ENCODE measurements at places on chromosomes 4 and X.
A peak's percentile ranks its signal among the peaks of the same experiment; 100 is the strongest.

DNA sequence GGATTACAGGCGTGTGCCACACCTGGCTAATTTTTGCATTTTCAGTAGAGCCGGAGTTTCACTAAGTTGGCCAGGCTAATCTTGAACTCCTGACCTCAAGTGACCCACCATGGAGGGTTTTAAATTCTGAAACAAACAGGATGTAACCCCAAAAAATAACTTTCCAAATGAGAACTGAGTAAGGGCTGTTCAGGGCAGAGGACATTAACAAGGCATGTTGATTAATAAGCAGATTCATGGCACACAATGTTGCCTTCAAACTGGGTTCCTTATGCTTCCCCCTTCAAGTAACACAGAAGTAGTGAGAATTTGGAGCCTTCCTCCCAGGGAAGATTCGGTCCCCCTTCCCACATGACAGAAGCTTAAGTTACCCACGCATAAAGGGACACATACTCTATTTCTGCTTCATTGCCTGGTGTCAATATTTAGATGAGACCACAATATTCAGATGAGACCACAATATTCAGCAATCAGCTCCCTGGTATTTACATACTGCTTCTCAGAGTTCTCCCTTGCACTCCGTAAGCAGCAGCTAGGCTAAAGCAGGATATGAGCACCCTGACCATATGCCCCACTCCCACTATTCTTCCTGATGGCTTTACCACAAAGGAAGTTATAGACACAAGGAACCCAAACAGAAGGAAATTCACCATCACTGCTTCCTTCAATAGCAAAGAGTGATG, 21.4 kb downstream of the GRSF1 start:
- peak; percentile 21 for DNase-seq

- no peak for DNase-seq
Measured at GRCh38 chr4:21113496-21114223, 413.4 kb downstream of the PACRGL start.

- DNase-seq, result no peak
Measured at GRCh38 chrX:78476701-78477100, 149.3 kb upstream of the CYSLTR1 start.

GRCh38 chr4:150714462-150715438, 132.8 kb downstream of the MAB21L2 start:
- no peak for DNase-seq

- no peak for DNase-seq
Measured at GRCh38 chrX:46627062-46627461, 53.5 kb downstream of the CHST7 start.

GRCh38 chr4:40395166-40395900, 60.2 kb downstream of the CHRNA9 start:
- no peak for DNase-seq

- DNase-seq, result no peak
Measured at GRCh38 chr4:121991968-121992367, 40.1 kb upstream of the TRPC3 start.

GRCh38 chr4:12036450-12036849, 607.8 kb upstream of the HS3ST1 start:
- no peak for DNase-seq

- no peak for DNase-seq
Measured at GRCh38 chrX:69218407-69218997, 53.2 kb upstream of the PJA1 start.

DNA sequence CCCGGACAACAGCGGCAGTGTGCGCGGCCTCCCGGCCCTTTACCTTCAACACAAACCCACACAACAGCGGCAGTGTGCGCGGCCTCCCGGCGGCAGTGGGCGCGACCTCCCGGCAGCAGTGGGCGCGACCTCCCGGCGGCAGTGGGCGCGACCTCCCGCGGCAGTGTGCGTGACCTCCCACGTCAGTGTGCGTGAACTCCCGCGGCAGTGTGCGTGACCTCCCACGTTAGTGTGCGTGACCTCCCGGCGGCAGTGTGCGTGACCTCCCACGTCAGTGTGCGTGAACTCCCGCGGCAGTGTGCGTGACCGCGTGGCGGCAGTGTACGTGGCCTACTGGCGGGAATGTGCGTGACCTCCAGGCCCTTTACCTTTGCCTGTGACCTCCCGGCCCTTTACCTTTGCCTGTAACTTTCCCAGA, 576.6 kb upstream of the FRG1 start:
- no peak for DNase-seq

GRCh38 chrX:155263854-155264628, at the start of gene RAB39B:
Gene RAB39B, minus strand, starts transcription at chrX:155264491. Its CDS starts 203 bp downstream, at chrX:155264288.
- peak; percentile 14 for DNase-seq

- DNase-seq, result no peak
Measured at GRCh38 chr4:139912445-139912844, 241.5 kb downstream of the MAML3 start.

DNA sequence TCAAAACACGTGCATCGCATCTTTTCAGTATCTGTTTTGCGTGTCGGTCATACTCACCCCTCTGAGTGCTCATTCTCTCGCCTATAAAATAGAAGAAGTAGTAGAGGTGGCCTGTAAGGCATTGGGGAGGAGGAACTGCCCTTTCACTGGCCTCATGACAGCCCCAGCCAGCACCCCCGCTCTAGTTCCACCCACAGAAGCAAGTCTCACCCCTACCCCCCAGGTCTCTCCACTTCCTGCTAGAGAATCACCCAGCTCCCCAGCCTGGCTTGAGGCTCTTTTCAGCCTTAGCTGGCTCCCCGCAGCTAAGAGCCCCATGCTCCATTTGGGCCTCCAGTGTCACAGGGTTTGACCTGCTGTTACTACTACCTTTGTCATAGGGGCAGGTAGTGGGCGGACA, 11.8 kb downstream of the HDAC6 start:
- peak; percentile 49 for DNase-seq

GRCh38 chr4:14111730-14112181, 484.2 kb upstream of the BOD1L1 start:
- DNase-seq, result peak; percentile 7

GRCh38 chr4:125741825-125742452, 427.2 kb downstream of the FAT4 start:
- peak; percentile 4 for DNase-seq

DNA sequence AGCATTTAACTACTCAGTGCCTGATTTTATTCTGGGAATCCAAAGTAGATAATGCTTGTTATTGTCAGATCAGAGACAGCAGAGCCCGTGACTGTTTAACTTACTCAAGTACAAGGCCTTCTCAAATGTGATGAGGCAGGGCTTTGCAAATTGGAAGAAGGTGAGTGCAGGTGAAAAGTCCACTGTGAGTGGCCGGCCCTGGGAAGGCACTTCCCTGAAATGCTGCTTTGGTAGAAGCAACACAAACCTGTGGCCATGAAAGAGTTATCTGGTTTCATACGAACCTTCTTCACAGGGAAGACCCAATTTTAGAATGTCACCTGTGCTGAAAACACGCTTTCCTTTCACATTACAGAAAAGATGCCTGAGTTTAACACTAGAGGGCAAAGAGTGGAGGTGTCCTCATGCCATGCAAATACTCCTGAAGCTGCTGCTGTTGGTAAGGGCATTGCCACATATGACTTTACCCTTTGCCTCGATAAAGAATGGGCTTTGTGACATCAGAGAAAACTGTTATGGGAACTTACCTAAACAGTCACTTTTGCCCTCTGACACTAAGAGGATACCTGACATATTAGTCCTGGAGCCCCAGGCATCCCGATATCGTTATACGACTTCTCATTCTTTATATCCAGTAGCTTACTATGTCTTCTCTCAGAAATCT, 8.0 kb downstream of the PPARGC1A start:
- no peak for DNase-seq

DNA sequence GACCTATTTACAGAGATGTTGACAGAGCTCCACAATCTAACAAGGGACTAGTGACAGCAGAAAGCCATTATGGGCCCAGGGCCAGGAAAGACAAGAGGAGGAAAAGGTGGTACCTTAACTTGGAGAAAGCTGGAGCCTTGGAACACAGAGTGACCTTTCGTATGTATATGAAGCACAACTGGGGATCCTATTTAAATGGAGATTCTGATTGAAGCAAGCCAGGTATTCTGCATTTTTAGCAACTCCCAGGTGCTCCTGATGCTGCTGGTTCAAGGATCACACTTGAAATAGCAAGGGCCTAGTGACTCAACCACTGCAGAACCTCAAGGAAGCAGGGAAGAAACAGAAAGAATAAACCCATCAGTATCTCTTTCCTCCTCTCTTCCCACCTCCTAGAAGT, 99.4 kb downstream of the TMEM47 start:
- no peak for DNase-seq

DNA sequence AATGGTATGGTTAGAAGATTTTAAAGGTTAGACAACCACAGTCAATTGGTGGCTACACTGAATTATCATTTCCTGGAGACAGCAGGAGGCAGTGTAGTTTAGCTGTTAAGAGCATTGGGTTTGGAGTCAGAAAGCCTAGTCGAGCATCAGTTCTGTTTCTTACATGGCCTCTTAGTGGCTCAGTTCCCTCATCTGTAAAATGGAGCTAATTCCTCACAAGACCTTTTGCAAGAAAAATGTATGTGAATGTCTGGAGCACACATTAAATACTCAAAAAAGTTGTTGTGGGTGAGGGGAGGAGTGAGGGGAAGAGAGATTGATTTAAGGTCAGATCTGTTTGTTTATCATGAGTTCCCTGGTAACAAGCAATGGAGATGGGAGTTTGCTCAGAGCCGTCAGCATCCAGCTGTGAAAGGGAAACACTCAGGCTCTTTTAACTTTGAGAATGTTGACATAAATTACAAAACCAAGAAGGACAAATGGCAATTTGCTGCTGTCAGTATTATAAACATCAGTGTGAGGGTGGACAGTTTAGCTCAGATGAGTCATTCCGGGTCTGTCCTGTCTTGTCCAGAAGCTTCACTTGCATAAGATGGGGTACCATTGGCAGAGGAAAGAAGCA, 98.2 kb upstream of the PGRMC2 start:
- peak; percentile 21 for DNase-seq

DNA sequence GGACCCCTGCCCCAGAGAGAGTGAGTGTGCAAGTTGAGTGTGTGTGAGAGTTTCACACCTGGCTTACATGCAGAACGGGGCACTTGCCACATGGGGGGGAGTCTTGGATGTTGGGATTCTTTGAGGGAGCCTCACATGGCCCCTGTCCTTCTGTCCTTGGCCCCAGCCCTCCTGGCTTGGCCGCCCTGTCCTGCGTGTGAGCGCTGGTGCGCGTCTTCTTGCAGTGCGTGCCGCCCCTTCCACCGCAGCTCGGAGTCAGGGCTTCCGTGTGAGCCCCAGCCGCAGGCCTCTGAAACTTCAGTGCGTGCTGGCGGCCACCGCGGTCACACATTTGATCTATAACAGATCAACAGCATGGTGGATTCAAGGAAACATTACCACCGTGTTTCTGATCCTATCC, 30.1 kb upstream of the HGFAC start:
- no peak for DNase-seq

DNA sequence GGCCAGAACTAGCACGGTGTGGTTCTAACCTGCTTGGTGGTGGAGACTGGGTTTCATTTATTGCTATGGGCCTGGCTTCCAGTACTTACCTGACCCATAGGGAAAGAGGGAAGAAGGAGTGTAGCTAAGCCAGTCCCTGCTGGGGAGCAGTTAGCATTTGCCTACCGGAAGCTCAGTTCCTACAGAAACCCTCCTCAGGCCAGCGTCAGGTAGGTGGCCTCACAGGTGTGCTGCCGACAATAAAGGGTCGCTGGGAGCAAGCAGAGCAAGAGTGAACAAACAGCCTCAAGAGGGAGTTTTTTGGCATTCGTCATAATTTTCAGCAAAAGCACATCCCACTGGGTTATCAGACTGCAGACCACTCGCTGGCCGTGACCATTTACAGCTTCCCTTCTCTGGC, 740.6 kb upstream of the TENM3 start:
- no peak for DNase-seq

- DNase-seq, result no peak
Measured at GRCh38 chrX:96841325-96841724, 42.4 kb upstream of the RPA4 start.

- DNase-seq, result peak; percentile 33
Measured at GRCh38 chr4:14400307-14400706, 602.0 kb upstream of the CPEB2 start.

- no peak for DNase-seq
Measured at GRCh38 chr4:24764345-24764744, 31.0 kb upstream of the SOD3 start.

GRCh38 chr4:165931741-165932140, 58.7 kb downstream of the TLL1 start:
- no peak for DNase-seq

DNA sequence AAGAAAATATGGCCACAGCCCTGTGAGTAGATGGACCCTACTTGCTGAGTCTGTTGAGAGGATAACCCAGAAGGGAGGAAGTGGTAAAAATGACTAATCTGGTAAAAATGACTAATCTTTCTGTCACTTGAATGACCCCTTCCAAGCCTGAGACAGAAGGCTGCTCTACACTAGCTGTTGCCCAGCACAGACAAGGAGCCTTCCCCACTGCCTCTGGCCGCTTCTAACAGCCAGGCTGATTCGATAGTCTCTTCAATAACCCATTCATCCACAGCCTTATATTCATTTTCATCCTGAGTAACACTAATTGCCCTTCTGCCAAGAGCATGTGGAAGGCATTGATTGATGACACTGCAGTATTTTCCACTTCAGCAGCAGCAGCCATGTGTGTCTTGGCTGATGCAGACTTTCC, 18.4 kb downstream of the MAGEB17 start:
- DNase-seq, result peak; percentile 76

GRCh38 chr4:37549041-37549440, 137.1 kb downstream of the RELL1 start:
- DNase-seq, result no peak

GRCh38 chrX:28180096-28180495, 198.8 kb upstream of the DCAF8L1 start:
- DNase-seq, result no peak

DNA sequence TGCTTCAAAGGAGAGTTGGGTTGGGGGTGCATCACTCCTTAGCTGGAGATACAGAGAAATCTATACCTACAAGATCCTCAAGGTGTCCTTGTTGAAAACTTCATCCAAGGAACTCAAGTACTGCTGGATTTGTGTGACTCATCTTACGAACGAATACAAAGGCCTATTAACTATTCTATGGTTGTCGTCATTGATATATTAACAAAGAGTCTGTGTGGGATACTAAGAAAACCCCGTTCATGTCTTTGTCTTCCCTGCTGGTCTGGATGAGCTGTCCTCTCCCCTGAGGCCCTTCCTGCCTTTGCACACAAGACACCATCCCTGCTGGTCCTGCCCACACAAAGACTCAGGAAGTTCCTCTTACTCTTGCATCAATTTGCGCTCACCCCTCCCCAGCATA, 54.9 kb upstream of the IRF2 start:
- peak; percentile 87 for DNase-seq

- no peak for DNase-seq
Measured at GRCh38 chr4:141035920-141036319, 97.3 kb downstream of the RNF150 start.
